RPMI7951 (cell line): ENCODE measurements at places on chromosomes 11 and 22.

DNA sequence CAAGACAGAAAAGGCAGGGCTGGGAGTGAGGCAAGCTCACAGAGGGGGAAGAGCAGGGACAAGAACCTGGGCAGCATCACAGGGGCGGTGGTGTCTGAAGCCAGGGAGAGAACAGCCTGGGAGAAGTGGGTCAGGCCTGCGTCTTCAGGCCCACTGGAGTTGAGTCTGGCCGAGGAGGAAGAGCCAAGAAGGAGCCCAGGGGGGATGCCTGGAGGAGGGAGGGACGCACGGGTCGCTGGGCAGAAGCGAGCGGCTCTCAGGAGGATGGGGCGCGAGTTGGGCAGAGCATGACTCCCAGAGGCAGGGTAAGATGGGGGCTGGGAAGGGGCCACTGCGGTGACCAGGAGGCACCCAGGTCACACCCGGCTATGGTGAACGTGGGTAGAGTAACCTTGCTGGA is 18.5 kb downstream of the LRFN4 start:
- no peak for DNase-seq

DNA sequence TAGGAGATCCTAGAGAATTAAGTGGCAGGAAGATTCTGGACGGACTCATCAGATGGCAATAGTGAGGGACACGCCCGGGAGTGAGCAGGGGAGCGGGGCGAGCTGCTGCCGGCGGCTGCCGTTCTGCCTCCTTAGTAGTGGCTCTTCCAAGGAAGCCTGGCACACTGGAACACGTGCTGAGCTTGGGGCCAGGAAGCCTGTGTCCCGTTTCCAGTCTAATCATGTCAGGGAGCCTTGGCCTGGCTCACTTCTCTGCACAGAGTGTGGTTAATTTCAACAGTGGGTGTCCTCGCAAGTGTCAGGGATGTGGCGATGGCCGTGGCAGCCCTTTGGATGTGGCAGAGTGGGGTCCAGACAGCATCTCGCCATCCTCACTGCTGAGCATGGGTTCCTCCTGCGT is 16.5 kb downstream of the GLB1L3 start:
- no peak for DNase-seq

DNA sequence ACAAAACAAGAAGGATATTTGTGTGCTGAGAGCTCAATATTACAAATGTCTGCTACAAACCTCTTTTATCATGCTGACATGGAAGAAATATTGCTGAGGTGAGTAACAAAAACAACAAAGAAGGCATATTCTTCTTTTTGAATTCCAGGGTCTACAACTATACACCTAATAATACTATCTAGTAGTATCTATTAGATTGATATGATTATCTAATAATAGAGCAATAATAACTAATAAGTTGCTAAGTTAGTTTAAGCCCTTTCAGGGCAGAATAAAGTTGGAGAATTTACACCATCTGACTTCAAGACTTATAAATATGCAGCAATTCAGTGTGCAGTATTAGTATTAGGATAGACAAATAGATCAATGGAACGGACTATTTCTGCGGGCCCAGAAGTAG is 11.4 kb upstream of the PGM2L1 start:
- no peak for DNase-seq

- no peak for DNase-seq
These were observed 114.2 kb downstream of the EFCAB6 start for GRCh38 chr22:43697894-43698293.

- DNase-seq = no peak
These were observed 18.5 kb downstream of the SLC22A12 start for GRCh38 chr11:64609436-64610047.

DNA sequence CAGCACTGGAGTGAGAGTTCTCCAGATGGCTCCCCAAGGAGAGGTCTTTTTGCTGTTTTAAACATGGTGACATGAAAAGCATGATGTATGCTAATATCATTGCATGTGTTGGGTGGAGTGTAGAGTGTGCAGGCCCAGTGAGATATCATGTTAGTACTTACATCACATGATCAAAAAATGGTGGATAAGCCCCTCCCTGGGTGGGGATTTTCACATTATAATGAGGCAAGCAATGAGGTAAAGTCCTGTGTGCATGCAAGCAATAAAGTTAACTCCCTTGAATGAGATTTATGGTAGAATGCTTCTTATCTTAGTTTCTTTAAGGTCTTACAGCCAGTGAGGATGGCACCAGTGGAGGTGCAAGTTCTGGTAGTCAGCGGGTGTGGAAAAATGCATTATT is 8.5 kb downstream of the FAM111B start:
- DNase-seq = no peak

DNA sequence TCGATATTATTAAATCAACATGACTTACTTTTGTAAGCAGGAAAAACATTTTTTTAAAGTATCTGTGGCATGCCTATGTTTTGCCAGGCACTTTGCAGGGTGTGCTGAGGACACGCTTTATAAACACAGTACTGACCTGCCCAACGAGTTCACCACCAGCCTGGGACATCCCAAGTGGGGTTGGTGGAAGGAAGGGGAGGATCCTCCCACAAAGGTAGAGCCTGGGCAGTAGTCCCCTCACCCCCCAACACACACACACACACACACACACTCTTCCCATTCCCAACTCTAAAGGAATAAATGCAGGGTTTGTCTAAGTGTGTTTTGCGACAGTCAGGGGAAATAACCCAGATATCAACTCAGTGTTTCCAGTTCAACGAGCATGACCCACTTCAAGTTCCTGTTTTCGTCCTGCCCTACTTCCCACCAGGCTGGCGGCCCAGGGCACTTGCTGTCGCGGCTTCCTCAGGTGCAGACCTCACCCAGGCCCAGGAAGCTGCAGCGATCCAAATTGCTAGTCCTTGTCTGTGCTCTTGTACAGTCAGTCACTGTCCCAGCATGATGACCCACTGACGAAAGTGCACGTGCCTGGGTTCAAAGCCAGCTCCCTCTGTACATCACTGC is 3.1 kb downstream of the CERK start:
- no peak for DNase-seq
